ENCODE measurements at places on chromosomes 3 and 15.

- DNase-seq: no peak
Observed at GRCh38 chr3:185935465-185936272, 2.1 kb downstream of the TRA2B start.

- no peak for DNase-seq
Observed at GRCh38 chr3:116034794-116035193, 410.5 kb downstream of the LSAMP start.

DNA sequence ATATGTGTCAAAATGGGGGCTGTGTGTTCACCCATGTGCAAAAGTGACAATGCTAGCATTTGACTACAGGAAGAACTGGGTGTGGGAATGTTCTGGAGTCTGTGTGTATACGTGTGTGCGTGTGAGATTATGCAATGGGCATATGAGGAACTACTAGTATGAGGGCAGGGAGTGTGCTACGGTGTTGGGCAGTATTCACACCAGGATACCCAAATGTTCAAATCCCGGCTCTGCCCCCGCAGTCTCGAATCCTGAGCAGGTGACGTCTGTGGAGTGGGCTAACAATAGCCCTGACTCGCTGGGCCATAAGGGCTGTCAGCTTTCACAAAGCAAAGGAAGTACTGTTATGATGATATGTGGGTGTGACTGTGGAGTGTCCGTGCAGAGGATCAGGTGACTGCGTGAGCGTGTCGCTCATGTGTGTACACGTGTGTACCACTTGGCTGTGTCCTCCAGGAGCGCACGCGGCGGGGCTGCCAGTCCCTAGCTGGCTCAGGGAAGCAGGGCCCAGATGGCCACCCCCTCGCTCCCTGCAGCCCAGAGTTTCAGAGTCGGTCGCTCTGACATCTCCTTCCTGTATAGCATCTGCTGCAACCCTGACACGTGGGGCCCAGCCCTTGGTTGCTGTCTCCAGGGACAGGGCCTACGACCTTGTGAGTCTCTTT lies 27.2 kb downstream of the IQSEC1 start:
- no peak for DNase-seq

GRCh38 chr15:89004726-89005030 lies 83.6 kb upstream of the ABHD2 start:
- no peak for DNase-seq

GRCh38 chr15:63599401-63600000 lies 2.3 kb downstream of the FBXL22 start:
- DNase-seq: no peak

DNA sequence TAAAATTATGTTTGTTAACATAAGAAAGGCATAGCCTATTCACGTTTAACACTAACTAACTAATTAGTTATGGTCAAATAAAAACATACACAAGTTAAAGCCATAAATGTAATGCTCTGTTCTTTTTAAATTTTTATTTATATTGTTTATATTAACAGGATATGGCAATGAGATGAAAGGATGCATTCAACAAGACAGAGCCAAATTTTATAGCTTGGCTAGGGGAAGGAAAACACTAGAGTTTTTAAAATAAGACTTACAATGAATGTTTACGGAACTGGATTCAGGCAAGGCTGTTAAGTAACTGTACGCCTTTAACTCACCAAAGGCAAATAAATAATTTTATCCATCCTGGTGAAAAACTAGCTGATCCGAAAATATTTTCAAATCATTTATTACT lies 86.4 kb downstream of the ZPLD1 start:
- no peak for DNase-seq

GRCh38 chr3:32685543-32686185 lies 676 bp downstream of the CNOT10 start:
- no peak for DNase-seq

DNA sequence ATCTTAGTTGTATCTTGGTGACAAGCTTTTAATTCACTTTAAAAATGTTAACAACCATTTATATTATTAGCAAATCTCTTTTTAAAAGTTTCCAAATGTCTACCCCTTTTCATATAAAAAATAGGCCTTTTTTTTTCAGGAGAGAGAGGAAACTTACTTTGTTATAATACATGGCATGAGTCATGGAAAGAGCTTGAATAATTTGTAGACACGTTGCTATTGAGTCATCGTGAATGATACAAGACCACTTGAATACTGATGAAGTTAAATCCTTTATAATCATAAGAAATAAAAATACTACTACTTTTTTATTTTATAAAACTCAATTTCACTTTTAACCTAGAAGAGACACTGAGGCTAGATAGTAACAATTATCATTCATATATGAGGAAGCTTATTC lies 70.3 kb upstream of the BBX start:
- no peak for DNase-seq

DNA sequence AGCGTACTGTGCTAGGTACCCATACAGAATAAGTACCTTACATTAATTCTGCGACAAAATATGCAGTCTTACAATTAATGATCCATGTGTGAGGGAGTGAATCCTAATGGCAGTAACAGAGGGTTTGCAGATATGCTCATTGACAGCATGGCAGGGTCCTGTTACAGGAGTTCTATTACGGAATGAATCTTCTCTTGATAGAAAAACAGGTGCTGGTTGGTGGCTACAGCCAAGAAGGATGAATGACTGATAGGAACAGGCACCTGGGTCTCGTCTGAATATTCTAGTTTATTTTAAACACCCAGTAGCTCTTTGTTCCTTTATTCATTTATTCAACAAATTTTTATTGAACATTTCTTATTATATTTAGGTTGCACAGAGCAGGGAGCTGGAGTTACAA lies 22.8 kb downstream of the PGBD4 start:
- no peak for DNase-seq

DNA sequence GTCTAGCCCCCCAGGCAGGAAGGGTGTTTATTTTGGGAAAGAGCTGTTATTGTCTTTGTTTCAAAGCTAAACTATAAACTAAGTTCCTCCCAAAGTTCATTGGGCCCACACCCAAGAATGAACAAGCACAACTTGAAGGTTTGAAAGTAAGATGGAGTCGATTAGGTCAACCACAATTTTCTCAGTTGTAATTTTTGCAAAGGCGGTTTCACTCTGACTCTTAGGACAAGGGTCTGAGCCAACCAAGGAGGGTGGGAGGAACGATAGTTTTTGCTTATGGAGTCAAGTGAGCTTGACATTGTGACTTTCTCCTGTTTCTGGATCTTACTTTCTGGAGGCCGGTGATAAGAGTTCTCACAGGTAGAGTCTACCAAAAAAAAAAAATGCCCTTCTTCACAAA lies 5.8 kb upstream of the ZNF770 start:
- DNase-seq: no peak

- DNase-seq: no peak
Observed at GRCh38 chr15:31228980-31229826, 97.4 kb upstream of the KLF13 start.

GRCh38 chr3:127753338-127753737 lies 69.0 kb downstream of the MGLL start:
- no peak for DNase-seq

DNA sequence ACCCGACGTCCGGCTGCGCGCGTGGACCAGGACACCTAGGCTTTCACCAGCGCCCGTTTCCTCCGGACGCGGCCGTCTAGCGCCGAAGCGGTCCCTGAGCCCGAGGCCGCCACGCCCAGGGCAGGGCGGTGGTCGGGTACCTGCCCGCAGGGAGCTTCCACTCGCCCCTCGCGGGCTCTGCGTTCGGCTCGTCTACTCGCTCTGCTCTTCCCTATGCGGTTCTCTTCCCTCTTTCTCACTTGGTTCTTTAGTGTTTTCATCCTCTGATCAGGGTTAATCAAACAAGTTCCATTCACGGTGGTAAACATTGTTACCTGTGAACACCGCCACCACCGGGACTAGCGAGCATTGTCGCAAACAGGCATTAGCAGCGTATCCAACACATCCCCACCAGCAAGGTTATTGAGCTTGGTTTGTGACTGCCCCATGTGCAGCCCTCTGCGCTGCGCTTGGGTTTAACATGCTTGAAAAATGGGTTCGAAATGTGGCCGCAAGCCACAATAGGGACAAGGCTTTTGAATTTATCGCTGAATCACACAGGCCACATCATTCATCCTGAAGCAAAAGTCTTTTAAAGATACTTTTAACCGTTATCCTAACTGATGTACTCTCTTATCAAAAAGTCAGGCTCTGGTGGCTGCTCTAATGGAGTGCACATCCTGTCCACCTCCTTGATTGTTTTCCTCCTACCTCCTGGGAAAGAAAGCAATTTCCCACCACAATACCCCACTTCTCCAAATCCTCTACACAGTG lies 843 bp upstream of the CD47 start:
- DNase-seq: no peak

- DNase-seq: no peak
Observed at GRCh38 chr15:38084289-38084688, 149.8 kb downstream of the TMCO5A start.

- DNase-seq: no peak
Observed at GRCh38 chr3:148882288-148882687, 17.2 kb downstream of the CPA3 start.

- DNase-seq: no peak
Observed at GRCh38 chr15:26697913-26698312, 75.0 kb downstream of the GABRB3 start.

- no peak for DNase-seq
Observed at GRCh38 chr3:40313975-40314860, 4.7 kb downstream of the EIF1B start.

- no peak for DNase-seq
Observed at GRCh38 chr3:42031808-42032480, 59.2 kb upstream of the TRAK1 start.

DNA sequence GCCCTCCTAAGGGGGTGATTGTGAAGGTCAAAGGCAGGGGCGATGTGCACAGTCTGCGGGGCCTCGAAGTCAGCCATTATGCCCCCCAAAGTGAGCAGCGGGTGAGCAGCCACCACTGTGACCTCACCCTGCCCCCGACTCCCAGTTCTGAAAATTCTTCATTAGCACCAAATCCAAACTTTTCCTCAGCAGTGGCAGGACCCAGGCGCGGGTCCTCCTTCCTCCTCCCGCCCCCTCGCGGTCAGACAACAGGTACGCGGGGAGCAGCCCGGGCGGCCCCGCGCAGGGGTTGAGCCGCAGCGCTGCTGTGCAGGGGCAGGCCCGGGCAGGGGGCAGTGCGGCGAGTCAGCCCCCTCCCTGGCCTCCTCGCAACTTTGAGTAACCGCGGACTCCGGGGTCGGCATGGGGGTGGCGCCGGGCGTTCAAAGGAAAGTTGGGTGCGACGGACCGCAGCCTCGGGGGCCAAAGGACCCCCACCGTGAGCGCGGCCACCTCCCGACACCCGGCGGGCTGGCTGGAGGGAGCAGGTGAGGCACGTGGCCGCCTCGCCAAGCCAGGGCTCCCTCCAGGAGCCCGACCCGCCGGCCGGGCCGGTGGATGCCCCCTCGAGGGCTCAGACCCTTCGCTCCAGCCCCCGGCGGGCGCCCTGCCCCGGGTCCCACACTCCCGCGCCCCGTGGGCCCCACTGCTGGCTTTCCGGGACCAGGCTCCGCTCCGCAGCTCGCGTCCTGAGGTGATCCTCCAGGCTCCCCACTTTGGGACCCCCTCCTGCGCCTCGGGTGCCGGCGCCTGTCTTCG lies 49.4 kb upstream of the CCDC174 start:
- DNase-seq: no peak

GRCh38 chr15:47366884-47367283 lies 350.4 kb upstream of the SEMA6D start:
- DNase-seq: no peak

Measured in activated CD8-positive, alpha-beta memory T cell treated with anti-CD3 and anti-CD28 coated beads for 1 hour (primary cell).